ENCODE measurements at places on chromosomes 7 and 10.

DNA sequence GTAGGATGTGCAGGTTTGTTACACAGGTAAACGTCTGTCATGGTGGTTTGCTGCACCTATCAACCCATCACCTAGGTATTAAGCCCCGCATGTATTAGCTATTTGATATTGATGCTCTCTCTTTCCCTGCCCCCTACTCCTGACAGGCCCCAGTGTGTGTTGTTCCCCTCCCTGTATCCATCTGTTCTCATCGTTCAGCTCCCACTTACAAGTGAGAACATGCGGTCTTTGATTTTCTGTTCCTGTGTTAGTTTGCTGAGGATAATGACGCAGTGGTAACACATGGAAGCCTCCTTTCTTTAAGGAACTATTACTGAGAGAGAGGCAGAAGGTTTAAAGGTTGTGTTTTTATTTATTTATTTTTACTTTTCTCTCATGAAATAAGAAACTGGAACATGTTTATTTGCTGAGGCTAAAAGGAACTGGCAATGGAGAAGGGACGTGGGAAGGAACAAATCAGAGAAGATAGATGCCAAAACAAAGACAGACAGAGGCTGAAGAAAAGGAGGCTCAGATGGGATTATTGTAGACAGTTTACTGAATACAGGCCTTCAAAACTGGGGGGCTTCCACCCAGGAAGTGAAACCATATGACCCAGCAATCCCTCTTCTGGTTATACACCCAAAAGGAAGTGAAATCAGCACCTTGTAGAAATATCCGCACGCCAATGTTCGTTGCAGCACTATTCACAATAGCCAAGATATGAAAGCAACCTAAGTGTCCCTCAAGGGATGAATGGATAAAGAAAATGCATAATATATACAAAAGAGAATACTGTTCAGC, 556.3 kb downstream of the GRM8 start:
- DNase-seq: no peak

DNA sequence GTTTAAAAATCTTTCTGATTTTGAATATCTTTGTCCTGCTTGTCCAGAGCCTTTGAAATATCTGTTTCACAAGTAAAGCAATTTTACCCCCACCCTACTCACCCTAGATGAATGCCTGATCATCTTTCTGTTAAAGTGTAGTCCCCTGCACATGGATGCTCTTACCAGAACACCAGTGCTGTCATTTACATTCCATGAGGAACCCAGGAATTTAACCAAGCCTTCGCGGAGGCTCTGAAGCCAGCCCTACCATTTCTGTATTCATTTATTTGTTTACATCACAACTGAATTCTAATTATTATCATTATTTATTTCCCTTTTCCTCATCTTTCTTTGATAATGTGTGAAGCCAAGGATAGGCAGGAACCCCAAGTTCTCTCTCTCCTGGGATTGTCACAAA, 167.8 kb upstream of the MYO3A start:
- DNase-seq: no peak

DNA sequence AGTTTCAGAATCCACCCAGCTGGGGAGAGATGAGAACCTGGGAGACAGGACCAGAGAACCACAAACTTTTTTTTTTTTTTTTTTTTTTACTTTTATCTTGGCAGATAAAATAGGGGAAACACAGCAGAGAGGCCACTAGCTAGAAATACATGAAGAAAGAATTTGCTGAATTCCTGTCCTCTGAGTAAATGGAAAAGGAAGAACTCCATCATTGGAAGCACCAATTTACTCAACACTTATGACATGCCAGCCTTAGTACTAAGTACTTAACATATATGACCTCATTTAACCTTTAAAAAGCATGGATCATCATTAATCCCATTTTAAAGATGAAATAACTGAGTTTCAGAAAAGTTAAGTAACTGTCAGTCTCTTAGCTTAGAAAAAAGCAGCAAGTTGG, 343.0 kb upstream of the NPSR1 start:
- DNase-seq: peak; percentile 70

DNA sequence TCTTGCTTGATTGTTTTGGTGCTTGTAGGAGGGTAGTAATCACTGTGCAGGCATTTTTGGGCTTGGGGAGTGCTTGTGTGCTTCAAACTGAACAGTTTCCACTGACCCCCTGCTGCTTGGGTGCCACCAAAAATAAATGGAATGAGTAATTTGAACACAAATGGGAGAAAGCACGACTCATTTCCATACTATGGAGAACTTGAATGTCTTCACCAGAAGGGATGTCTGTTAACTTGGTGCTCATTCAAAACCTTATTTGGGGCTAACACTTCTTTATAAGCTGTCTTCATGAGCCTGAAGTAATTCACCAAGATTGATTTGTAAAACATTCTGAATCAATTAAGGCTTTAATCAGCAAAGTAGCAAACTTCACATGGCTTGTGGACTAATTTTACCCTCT, 560.3 kb downstream of the SDK1 start:
- no peak for DNase-seq

- no peak for DNase-seq
Measured at GRCh38 chr10:43094085-43094484, 17.2 kb downstream of the RET start.

- DNase-seq: no peak
Measured at GRCh38 chr7:148211740-148212151, 378.8 kb upstream of the C7orf33 start.

- no peak for DNase-seq
Measured at GRCh38 chr7:105989191-105989590, 26.1 kb downstream of the CDHR3 start.

GRCh38 chr7:17680026-17680425, 260.3 kb downstream of the SNX13 start:
- DNase-seq: peak; percentile 80

GRCh38 chr10:33286157-33286934, 48.1 kb downstream of the NRP1 start:
- no peak for DNase-seq

DNA sequence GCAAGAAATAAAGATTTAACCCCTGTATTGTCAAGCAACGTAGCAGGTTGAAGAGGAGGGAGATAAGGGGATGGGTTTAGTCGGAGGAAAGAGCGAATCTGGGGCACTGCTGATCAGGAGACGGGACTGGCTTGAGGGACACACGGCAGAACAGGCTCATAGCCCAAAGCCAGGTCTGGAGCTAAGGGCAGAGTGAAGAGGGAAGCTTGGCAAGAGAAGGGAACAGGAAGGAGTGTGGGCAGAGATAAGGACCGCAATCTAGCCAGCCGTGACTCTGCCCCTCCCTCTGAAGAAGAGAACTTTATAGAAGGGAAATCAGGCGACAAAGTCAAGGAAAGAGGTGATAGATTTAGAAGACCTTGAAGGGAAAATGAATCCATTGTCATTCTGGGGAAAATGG, 67.6 kb downstream of the CAV1 start:
- DNase-seq: no peak

DNA sequence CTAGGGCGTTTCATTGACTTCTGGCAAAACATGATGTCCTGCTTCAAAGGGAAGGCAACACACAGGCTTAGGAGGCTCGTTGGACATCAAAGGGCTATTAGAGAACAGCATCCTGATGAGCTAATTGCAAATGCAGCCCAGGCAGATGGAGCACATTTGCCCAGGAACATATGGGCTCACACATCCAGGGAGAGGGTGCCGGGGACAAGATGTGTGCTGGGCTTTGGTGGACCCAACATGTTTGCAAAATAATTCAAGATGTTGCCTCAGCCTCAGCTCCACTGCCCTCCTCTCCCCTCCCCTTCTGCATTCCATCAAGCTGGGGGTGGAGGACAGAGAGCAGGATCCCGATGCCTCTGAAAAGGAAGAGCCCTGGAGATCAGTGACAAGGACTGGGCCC, 217.1 kb upstream of the ZMIZ1 start:
- peak; percentile 32 for DNase-seq

DNA sequence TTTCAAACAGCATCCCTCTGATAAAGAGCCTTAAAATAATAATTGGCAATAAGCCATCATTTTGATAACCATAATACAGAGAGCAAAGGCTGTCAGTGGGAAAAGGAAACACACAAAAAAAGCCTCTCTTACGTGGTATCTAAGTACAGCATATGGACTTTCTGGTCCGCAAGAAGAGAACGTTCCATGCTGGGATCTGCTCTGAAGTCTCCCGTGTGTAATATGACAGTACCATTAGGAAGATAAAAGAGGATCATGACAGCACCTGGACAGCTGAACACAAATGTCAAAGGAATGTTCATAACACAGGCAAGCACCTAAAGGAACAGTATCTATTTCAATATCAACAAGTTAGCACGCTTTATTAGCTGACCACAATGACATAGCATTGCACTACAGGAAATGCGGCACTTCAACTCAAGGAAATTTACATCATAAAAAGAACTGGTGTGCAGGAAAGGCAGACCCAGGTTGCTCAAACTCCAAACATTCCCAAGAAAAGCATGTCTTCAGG, 9.9 kb downstream of the DCLRE1A start:
- no peak for DNase-seq

DNA sequence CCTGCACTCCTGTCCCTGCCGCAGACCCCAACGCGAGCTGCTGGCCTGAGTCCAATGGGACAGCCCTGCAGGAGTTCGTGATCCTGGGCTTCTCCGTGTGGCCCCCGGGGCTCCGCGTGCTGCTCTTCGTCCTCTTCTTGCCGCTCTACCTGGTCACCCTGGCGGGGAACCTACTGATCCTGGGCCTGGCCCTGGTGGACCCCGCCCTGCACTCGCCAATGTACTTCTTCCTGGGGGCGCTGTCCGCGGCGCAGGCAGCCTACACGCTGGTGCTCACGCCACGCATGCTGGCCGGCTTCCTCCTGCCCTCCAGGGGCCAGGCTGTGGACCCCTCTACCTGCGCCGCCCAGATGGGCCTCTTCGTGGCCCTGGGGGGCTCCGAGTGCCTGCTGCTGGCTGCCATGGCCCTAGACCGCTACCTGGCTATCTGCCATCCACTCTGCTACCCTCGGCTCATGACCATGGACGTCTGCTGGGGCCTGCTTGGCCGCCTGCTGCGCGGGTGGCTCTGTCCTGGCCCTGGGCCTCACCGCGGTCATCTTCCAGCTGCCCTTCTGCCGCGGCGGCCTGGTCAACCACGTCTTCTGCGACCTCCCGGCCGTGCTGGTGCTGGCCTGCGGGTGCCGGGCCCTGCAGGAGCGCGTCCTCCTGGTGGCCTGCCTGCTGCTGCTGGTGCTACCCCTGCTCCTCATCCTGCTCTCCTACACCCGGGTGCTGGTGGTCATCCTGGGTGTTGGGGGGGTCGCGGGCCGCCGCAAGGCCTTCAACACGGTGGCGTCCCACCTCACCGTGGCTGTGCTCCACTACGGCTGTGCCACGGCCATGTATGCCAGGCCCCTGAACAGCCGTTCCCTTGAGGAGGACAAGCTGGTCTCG, 71.7 kb downstream of the RBAK start:
- DNase-seq: no peak

DNA sequence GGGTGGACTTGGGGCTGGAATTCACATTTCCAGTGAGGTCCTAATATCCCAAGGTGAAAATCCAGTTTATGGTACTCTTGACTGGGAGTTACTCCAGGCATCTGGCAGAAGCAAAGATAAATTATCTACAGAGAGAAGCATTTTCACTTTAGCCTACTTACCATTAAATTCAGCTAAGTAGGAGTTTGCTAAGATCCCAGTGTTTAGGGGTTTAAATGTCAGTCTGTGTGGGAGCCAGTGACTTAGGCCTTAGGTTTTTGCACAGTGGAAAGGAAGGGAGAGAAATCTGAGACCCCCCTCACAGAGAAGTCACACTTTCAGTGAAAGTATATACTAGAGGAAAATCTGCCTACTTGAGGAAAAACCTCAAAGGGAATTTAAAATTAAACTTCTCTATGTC, 134.2 kb downstream of the IQUB start:
- no peak for DNase-seq

- no peak for DNase-seq
Measured at GRCh38 chr7:95628831-95629439, 32.6 kb upstream of the PDK4 start.

GRCh38 chr10:93495654-93496321, 624 bp upstream of the CEP55 start:
- DNase-seq: no peak

DNA sequence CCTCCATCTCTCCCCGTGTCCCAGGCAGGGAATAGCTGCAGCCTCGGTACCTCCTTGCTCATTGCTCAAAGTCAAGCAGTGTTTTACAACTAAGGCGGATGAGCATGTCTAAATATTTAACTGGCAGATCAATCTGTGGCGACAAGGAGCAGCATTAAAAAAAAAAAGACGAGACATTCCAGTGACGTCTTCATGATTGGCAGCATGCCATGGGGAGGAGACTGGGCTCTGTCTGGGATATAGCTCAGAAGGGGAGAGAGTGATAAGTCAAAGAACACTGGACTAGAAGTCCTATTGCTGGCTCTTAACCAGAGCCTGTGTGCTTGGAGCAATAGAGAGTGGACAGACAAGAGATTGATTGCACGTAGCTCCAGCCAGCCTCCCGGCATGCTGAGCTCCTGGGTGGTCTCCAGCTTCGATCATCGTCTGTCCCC, 287.5 kb upstream of the PODXL start:
- DNase-seq: no peak

GRCh38 chr7:37341033-37341630, 107.5 kb downstream of the ELMO1 start:
- no peak for DNase-seq

- DNase-seq: peak; percentile 64
Measured at GRCh38 chr7:108358553-108358952, 97.7 kb downstream of the NRCAM start.

- no peak for DNase-seq
Measured at GRCh38 chr10:71307469-71308085, 11.5 kb upstream of the SLC29A3 start.

DNA sequence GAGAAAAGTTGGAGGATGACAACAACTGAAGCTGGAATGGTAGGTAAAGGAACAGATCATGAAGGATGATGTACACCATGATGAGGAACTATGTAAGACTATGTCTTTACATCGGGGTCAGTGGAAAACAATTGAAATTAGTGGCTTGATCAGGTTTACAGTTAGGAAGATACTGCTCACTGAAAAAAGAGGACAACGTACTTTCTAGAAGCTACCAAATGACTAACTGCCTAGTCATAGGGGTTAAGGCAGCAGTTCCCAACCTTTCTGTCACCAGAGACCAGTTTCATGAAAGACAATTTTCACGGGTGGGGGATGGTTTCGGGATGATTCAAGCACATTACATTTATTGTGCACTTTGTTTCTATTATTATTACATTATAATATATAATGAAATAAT, 91.6 kb upstream of the ANKRD1 start:
- no peak for DNase-seq

- DNase-seq: no peak
Measured at GRCh38 chr10:131921184-131921583, 20.4 kb downstream of the PPP2R2D start.

- no peak for DNase-seq
Measured at GRCh38 chr7:41882745-41883420, 180.0 kb upstream of the INHBA start.
